ENCODE measurements at places on chromosomes 3 and 15.

DNA sequence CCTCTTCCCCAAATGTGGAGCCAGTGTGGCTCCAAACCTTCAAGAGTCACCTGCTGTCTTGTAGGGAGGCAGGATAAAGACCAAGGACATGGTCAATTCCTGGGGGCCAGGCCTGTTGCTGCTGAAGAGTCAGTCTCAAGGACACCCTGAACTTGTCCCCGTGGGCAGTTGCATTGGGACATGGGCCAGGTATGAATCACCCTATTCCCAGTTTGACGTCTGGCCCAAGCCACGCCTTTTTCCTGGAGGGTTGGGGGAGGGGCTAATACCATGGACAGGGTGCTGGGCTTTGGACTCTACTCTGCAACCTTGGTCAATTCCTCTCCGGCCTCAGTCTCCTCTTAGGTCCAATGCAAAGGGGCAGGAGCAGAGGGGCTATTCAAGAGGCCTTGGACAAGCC is 10.4 kb downstream of the ATP2B2 start:
- DNase-seq: no peak

GRCh38 chr15:71313806-71314205 is 198.5 kb downstream of the THSD4 start:
- no peak for DNase-seq

- DNase-seq: no peak
These were observed 350.4 kb downstream of the CLSTN2 start for GRCh38 chr3:140285380-140285779.

DNA sequence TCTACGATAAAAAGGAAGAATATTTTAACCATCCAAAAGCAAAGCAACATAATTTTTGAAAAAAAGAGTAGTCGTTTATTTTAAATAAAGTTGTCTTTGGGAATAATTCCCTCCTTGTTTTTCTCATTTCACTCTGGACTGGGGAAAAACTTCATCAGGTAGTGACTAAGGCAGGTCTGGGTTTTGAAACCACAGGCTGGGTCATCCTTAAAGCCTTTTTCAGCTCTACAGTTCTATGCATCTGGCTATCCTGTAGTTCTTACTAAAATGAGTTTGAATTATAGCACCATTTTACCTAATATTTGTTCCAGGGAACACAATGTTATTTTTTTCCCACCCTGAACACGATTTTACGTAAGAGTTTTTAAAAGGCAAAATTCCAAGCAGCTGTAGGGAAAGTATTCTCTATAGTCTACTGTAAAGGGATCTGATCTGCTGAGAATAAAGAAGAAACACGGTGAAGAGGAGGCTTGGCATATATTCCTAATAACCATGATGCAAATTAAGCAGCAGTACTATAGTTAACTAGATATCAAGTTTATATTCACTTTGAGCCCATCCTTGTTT is 107.7 kb downstream of the OSBPL10 start:
- no peak for DNase-seq

- DNase-seq: peak; percentile 47
These were observed 17.8 kb downstream of the MYL3 start for GRCh38 chr3:46845397-46845859.

- no peak for DNase-seq
These were observed 18.9 kb upstream of the ATP2B2 start for GRCh38 chr3:10524270-10524669.

DNA sequence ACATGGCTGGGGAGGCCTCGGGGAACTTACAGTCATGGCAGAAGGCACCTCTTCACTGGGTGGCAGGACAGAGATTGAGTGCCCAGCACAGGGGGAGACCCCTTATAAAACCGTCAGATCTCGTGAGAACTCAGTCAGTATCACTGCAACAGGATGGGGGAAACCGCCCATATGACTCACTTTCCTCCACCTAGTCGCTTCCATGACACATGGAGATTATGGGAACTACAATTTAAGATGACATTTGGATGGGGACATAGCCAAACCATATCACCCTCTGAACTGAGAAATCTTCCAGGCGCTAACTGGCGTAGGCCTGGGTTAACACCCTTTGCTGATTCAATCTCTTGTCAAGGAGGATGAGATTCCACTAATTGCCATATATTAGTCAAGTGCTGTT is 392.3 kb downstream of the FEZF2 start:
- DNase-seq: no peak

GRCh38 chr3:171829841-171830517 is 13.2 kb upstream of the TMEM212 start:
- peak; percentile 61 for DNase-seq

- no peak for DNase-seq
These were observed 83.0 kb downstream of the KLHL25 start for GRCh38 chr15:85711580-85712192.

DNA sequence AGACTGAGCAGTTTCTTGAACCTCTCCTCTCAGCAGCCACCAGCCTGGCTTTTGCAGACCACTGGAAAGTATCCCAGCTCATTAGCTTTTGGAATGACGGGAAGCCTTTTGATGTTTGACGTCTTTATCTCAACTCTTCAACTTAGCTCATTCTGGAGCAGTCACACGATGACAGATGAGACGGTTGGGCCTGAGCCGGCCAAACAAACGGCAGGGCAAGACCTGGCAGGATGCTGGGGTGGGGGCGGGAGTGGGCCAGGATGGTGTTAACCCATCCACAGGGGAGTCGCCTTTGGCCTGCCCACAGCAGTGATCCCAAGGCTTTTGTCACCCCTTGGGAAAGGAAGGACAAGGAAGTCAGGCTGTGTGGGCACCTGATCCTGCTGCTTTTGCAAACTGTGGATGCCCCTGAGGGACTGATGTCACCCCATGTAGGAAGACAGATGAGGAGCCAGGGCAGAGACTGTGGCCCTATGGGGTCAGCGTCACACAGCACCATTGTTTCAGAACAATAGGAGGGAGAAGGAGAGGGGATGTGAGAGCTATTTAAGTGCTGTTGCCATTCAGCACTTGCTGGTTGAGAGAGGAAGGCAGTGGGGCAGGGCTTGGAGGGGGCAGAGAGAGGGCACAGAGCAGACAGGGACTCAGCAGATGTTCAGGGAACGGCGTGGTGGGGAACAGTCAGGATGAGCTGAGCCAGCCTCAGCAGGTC is 121.9 kb upstream of the CTDSPL start:
- DNase-seq: no peak

DNA sequence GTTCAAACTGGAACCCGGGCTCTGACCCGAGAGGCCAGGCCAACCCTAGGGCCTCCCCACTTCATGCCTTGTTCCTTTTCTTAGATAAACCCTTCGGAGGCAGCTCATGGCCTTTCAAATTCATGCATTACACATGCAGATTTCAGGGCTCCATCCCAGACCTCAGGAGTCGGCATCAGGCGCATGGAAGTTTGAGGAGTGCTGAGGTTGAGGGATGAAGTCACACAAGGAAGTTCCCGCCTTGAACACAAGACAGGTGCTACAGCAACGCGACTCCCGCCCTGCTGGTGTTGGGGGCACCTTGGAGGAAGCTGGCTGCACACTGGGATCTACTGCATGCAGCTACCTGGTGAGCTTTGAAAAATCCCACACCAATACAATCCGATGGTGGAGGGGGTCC is 245.2 kb upstream of the LYSMD4 start:
- no peak for DNase-seq

DNA sequence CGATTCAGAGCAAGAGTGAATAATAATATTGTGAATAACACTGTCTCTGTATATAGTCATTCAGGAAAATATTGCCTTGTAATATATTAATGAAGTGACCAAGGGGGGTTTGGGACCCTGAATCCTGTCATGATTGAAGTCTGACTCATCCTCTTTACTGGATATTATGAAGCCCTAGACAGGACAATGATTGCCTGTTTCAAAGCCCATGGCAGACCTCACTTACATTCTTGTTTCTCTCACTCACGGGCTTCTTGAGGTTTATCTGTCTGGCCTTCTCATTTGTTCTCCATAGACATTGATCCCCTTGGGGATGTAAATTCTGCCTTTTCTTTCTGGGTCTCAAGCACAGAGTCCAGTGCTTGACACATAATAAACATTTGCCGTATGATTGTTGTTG is 449.3 kb upstream of the THRB start:
- DNase-seq: no peak

GRCh38 chr3:64170270-64170669 is 55.0 kb downstream of the PRICKLE2 start:
- no peak for DNase-seq

GRCh38 chr15:101354891-101355623 is 60.0 kb upstream of the SNRPA1 start:
- no peak for DNase-seq

GRCh38 chr3:44685128-44685800 is 27.2 kb upstream of the ZNF502 start:
- DNase-seq: peak; percentile 59

GRCh38 chr15:23606226-23606625 is 40.8 kb downstream of the MKRN3 start:
- DNase-seq: no peak

DNA sequence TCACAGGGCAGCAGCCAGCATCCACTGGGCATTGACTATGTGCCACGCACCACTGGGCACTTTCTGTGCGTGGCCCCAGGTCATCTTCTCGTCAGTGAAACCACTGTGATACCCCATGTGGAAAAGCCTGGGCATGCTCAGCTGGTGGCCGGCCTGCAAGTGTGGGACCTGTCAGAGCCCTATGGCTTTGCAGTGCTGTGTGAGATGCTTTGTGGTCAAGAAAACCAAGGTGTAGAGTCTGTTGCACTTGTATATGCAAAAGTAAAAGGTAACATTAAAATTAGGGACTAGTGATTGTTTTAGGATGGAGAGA is 69.5 kb downstream of the PGPEP1L start:
- DNase-seq: no peak

GRCh38 chr15:68834346-68834745 is 13.7 kb upstream of the ANP32A start:
- no peak for DNase-seq

GRCh38 chr3:98746882-98747281 is 16.3 kb upstream of the ST3GAL6 start:
- no peak for DNase-seq

GRCh38 chr3:149506965-149507364 is 32.5 kb downstream of the TM4SF4 start:
- DNase-seq: no peak

- no peak for DNase-seq
These were observed 675 bp downstream of the PSMD6 start for GRCh38 chr3:64022451-64023186.

- no peak for DNase-seq
These were observed 6.0 kb downstream of the PRKCI start for GRCh38 chr3:170228093-170228766.

DNA sequence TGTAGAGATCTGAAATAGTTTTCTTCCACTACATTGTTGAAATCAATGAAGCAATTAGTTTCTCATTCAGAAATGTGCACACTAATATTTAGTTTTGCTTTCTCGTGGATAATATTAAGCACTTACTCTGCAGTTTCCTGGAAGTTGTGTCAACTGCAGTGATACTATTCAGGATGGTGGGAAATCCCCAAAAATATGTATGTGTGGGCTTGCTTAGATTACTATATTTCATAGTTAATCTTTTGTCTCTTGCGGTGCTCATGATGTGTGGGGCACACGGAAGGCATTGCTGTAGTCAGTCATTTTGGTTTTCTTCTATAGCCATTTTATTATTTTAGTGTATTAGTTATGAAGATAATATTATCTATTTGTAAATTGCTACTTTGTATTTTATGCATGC is 19.7 kb downstream of the RAB11A start:
- no peak for DNase-seq

DNA sequence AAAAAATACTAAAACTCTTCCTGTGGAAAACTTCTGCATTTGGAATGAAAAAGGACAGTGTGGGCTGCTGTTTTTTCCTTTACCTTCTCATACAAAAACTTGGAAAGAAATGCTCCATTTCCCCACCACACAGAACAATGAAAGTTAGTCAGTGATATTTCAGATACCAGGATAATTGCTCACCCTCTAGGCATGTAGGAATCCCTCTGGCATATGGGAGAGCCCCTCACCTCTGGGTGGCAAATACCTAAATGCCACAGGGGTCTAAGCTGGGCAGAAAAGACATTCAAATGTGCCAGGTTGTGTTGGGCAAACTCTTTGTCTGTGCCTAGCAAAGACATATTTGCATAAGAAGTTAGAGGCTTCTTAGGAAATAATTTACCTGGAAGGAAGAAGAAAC is 560.3 kb upstream of the NR2F2 start:
- DNase-seq: no peak

DNA sequence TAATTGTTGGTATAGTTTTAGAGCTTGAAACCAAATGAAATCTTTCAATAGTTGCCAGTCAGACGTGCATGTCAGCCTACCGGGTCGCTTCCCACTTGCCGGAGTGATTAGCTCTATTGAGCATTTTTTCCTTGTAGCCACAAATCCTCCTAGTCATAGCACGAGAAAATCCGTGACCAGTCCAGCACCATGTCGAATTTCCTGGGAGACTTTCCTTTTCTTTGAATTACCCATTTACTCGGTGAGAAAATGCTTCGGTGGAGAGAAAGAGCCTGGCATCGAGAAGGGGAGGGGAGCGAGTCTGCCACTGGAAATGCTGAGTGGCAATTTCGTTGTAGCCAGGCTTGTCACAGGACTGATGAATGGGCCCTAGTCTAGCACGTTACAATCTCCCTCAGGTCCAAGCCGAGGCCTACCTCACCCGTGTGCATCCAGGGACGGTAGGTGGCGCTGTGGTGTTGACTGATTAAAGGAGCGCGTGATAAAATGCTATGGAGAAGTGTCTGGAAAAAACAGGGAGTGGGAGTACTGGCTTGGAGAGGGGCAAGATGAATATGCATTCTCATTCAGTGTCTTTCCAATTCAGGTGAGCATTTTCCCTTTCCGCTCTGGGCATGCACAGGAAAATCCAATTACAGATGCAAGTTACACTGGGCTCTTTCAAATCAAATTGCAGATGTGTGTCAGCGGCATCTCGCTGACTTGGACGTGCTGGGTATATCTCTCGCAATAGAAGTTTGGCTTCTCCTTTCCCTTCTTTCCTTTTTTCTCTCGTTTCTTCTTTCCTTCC is 238.8 kb downstream of the EDEM1 start:
- DNase-seq: peak; percentile 96

GRCh38 chr3:100073714-100074307 is 40.5 kb downstream of the FILIP1L start:
- DNase-seq: peak; percentile 30

Data from nephron progenitor cell (in vitro differentiated cells).